EL (cell line): ENCODE measurements at places on chromosomes 16 and 17.
A peak's percentile ranks its signal among the peaks of the same experiment; 100 is the strongest.

- DNase-seq: peak; percentile 67
These were observed 39.6 kb upstream of the TMEM97 start for GRCh38 chr17:28279411-28279810.

- no peak for DNase-seq
These were observed 6.5 kb upstream of the KRTAP3-1 start for GRCh38 chr17:41015454-41015853.

- DNase-seq: no peak
These were observed 7.4 kb upstream of the CD300LD start for GRCh38 chr17:74599448-74599939.

- DNase-seq: peak; percentile 33
These were observed 157.6 kb downstream of the RAB11FIP4 start for GRCh38 chr17:31549121-31549524.

DNA sequence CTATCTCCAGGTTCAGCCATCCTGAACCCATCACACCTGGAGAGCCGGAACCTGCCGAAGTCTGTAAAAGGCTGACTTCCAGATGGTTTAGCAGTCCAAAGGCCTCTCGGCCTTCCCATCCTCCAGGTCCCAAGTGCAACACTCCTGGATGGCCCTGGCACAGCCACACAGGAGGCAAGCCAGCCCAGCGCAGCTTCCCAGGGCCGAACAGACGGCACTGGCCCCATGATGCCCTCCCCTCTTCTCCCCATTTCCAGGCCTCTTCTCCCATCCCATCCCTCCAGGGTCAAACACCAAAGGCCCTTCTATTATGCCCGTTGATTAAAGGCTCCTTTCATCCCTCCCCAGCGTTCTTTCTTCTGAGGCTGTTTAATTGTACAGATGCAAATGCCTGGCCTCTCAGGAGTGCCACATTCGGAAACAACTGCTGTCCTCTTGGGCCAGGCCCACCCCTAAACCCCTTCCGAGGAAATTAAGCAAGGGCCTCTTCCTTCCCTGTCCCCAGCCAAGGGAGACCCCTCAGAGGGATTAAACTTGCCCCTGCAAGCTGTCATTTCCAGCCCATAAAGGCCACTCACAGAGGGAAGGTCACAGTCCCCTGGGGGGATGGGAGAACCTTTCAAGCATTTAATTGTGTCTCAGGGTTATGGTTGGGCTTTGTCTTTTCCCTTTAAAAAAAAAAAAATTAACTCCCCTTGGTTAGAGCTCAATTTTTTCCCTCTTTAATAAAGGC, 30.8 kb downstream of the AXIN2 start:
- no peak for DNase-seq
